ENCODE measurements at places on chromosomes 12 and 14. TPM values are rescaled to one million over a fixed set of nuclear protein-coding genes. Genes with fewer than 3 reads are reported as not detected.

DNA sequence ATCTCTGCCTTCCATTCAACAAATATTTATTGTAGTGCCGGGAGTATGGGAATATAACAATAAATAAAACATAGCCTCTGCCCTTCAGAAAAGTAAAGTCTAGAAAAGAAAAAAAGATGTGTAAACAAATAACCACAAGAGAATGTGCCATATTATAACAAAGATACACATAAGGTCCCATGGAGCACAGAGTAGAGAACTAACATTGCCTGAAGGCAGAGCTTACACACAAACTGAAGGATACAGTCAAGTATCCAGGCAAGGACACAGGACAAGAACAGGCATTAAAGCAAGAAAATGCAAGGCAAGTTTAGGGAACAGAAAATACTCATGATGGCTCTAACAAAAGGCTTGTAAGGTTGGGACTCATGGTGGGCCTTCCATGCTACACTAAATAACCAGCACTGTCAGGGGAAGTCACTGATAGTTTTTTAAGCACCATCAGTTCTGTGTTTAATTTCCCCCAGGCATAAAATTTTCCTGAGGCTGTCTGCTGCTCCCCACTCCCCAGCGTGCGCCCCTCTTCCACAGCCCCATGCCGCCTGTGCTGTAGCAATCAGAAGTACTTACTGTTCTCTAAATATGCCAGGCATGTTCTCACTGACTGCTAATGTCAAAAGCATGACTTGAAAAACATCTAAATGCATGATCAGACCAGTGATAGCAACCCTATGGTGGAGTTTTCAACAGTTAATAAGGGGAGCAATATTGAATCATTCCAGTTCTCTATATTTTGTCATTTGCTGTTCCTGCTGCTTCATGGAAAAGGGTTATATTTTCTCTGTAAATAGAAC, 77.8 kb downstream of the ANKS1B start:
- DNase-seq: no peak

DNA sequence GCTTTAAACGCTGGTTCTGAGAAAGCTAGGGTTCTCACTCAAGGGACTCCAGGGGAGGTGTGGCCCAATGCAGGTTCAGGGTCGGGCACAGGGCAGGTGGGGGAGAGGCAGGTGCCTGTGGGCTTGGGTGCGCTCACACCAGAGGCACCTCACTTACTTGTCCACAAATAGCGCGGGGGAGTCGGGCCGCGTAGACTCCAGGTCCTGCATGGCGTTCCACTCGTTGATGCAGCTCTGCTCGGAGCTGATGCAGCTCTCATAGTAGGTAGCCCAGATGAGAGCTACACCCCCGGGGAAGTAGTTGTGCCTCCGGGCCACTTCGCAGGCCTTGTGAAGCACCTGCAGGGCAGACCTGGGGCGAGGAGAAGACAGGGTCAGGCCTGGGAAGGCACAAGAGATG, 49.9 kb downstream of the SSH1 start:
- no peak for DNase-seq

The CD4 gene
- total RNA-seq: 67.6 TPM

The B3GNT4 gene
- total RNA-seq: 0.46 TPM

GRCh38 chr12:24929953-24930352, 18.9 kb downstream of the BCAT1 start:
- no peak for DNase-seq

The ACOT6 gene
- total RNA-seq: not detected

DNA sequence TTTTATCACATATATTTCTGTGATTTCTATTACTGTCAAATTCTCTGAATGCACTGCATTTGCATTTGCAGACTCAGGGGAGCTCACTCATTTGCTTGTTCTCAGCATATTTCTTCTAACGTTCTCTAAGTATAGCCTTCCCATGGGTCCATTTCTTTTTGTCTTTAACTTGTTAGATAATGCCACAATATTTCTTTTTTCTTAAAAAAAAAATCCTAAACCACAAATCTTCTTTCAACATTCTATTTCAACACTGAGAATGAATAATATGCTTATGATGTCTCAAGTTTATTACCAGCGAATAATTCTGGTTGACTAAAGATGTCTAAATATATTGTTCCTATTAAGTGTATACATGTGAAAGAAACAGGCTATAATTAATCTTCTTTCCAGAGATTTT, 200.2 kb downstream of the ANO6 start:
- DNase-seq: no peak

DNA sequence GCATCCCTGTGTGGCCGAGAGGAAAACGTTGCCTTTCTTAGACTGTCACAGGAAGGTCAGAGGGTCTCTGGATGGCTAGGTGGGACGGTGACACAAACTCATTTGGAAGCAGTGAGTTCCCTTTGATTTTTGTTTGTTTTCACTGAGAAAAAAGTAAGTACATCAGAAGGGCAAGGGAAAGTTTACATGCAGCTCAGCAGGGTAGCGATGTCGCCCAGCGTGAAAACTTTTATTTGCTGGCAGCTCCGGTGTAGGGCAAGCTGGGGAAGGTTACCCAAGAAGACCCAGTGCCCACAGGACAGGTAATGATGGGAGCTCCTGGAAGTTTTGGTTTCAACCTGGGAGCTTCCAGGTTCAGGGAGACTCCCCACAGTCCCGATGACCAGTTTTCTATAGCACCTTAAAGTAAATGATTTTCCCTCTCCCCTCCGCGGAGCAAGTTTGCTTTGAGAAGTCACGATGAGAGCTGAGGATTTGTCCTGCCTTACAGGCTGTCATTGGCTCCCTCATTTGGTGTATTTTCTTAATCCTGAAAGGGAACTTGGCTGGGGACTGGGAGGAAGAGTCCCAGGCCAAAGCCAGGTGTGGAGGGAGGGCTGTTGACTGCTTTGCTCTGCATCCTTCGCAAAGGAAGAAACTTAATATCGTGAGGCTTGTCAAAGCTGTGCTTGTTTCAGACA, 64.7 kb upstream of the ESRRB start:
- no peak for DNase-seq

GRCh38 chr12:120086801-120087621, 29.5 kb downstream of the RAB35 start:
- DNase-seq: peak; percentile 98

The GLT1D1 gene
- total RNA-seq: 3.5 TPM

The GUCY2C gene
- total RNA-seq: not detected

The SOX5 gene
- 20.1 TPM for total RNA-seq

- DNase-seq: no peak
Observed at GRCh38 chr12:116544656-116545055, 14.5 kb upstream of the MAP1LC3B2 start.

DNA sequence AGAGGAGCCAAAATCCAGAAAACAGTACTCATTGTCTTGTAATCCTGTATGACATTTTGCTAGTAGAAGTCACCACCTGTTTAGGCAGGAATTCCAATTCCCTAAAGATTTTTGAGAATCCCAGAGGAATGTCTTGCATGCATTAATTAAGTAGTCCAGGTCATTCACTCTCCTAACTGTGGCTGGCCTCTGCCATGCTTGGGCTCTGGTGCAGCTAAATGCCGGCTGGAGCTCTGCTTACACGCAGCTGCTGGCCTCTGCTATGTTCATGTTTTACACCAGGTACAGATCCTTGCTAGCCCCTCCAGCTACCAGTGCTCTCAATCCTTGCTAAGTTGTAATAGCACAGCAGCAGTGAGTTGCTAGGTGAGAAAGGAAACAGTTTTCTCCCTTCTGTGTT, 16.3 kb upstream of the HIF1A start:
- DNase-seq: no peak

The RBP5 gene
- total RNA-seq: 7.1 TPM

The ANKLE2 gene
- 60.2 TPM for total RNA-seq

The HOXC12 gene
- total RNA-seq: not detected

- no peak for DNase-seq
Observed at GRCh38 chr12:10716277-10716676, 6.8 kb downstream of the YBX3 start.

The EID3 gene
- total RNA-seq: 4.4 TPM

DNA sequence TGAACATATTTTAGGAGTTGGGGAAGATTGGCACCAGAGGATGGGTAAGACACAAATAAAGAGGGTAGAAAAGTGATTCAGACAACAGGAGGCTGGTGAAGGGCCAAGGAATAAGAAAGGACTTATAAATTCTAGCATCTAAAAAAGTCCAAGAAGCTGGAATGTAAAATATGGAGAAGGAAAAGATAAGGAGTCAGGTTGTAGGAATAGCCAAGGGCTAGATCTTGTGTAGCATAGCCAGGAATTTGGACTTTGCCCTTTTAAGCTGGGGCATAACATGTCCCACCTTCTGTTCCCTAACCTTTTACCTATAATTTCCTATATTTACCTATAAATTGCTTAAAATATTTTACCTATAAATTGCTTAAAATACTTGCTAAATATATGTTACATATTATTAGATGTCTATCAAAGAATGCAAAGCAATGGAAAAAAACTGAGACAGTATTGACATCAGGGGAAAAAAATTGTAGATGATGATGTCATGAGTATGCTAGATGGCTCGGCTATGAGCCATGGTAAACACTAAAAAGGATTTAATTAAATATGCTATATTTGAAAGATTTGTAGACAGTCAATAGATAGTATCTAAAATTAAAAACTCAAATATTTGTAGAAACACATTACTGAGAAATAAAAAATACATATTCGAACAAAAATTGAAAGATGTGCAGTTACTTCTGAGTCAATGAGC, 99.7 kb upstream of the PLEKHG7 start:
- no peak for DNase-seq

- DNase-seq: no peak
Observed at GRCh38 chr14:23580152-23580926, 1.7 kb upstream of the JPH4 start.

The LALBA gene
- not detected for total RNA-seq

The NANOG gene
- not detected for total RNA-seq

DNA sequence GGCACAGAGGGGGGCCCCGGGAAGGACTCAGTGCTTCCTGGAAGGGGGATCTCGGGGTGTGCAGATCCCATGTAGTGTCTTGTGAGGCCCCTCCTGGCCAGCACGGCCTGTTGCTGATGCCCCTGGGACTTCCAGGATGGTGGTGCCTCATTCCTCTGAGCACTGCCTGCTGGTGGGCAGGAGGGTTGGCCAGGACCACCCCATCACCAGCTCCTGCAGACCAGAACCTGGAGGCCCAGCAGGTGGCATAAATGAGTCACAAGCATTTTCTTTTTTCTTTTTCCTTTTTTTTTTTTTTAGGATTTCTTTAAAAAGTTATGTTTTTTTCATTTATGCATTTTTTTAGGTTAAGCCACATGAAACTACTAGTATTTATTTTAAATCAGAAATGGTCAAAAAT, 8.0 kb downstream of the MMP17 start:
- DNase-seq: no peak

- no peak for DNase-seq
Observed at GRCh38 chr12:43069768-43070221, 480.2 kb upstream of the PRICKLE1 start.

- DNase-seq: no peak
Observed at GRCh38 chr12:44616402-44616801, 259.7 kb downstream of the NELL2 start.

DNA sequence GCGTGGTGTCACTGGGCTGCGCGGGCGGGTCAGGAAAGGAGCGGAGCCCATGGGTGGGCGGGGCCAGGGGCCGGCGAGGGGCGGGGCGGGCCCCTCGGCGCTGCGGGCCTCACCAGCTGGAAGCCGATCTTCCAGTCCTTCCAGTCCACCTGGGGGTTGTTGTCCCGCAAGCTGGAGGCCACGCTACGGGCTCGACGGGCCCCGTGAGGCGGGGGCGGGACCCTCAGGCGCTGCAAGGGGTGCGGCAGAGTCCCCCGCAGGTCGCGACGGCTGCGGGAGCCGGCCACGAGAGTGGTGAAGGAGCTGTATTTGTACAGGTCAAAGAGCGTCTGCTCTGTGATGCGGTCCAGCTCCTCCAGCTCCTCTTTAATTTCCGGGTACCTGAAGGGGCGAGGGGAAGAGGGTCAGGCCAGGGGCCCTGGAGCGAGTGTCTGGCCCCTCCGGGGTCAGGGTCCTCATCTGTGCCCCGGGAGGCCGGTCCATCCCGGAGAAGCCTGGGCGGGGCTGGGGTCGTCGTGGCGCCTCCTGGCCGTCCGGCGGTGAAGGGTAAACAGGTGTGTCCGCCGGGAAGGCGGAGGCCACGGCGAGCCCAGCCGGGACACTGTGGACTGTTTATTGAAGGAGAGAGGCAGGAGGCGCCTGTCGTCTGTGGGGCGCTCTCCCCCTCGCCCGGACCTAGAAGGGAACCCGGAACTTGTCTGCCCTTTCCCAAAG, 11.9 kb downstream of the SCNN1A start:
- DNase-seq: peak; percentile 89

The FAM216A gene
- total RNA-seq: 3.1 TPM

GRCh38 chr14:99382071-99382470, 98.6 kb downstream of the SETD3 start:
- no peak for DNase-seq

DNA sequence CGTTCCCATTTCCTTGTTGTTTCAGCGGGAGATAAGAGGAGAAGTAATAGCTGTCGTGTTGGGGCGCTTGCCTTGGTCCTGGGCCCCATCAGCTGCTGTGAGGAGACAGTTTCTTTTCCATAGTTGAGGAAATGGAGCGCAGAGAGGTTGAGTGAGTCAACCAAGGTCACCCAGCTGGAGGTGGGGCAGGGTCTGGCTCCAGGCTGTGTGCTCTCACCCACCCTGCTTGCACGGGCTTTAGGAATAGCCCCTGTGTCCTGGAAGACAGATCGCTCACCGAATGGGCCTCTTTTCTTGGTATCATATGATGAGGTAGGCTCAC, 165.7 kb upstream of the RTL1 start:
- DNase-seq: peak; percentile 25

- DNase-seq: no peak
Observed at GRCh38 chr14:51484485-51484884, 167.2 kb upstream of the FRMD6 start.

DNA sequence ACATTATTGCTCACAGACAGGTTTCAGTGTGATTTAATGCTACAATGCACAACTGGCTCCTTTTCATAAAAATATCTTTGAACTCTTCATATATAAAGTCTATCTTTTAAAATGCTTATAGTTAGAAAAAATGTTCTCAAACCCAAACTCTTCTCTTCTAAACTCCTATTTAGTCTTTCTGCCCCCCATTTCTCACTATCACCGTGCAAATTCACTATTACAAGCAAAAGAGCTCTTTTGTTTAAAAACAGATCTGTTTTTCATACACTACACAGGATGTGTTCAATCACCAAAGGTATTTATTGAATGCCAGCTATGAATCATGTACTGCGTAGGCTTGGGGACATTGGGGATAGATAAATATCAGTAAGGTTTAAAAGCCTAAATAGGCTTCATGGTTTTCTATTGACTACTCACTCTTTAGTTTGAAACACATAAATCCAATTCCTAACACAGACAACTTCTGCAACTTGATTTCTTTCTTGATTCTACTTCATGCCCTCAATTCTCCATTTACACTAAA, 692.3 kb downstream of the C12orf50 start:
- DNase-seq: no peak

The WASHC3 gene
- total RNA-seq: 34.6 TPM

- no peak for DNase-seq
Observed at GRCh38 chr12:117468016-117468415, 106.6 kb upstream of the NOS1 start.
